ENCODE measurements at places on chromosomes 16 and 17. TPM values are rescaled to one million over a fixed set of nuclear protein-coding genes. Genes with fewer than 3 reads are reported as not detected.

CDK5R1 gene
- 1.00 TPM for total RNA-seq

DNA sequence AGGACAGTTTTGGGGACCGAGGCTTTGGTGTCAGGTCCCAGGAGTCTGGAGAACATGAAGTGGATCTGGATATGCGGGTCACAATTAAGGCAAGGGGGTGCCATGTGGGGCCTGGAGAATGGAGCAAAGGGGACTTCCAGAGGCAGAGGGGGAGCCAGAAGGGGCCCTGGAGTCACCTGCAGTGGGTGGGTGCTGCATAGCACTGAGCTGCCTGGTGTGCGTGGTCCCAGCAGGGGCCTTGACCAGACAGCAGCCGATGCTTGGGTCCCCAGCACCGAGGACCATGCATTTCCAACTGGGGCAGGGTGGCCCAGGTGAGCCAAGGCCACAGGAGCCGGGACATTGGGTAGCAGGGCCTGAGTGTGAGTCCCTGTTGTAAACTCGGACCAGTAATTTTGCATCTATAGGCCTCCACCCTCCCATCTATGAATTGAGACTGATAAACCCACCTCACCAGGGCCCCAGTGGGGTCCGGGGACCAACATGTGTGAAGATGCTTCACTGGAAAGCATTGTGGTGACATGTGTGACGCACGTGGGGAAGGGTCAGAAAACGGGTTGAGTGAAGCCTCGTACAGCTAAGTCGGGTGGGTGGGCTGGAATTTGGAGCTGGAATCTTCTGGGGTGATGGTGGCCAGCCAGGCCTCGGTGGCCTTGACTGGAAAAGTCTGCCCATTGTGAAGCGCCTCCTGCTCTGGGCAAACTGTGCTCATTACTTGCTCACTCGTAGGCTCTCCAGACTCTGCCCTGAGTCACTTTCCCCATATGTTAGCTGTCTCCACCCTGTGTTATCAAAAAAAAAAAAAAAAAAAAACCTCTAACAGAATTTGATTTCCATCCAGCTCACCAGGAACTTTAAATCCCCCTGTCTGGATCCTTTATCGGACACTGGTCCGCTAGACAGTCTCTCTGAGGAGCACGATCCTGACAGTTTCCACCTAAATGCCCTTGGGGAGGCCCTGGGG lies 90.5 kb upstream of the ZNF469 start:
- no peaks in the 10 kb centered on the region for H3K27me3 ChIP-seq
- no peak overlapping the region for H3K4me3 ChIP-seq
- H3K27ac ChIP-seq, result no peak overlapping the region
- DNase-seq, result no peak
- H3K4me1 ChIP-seq, result peaks cover 4% of the 10 kb centered on the region

GRCh38 chr17:51764387-51764971 lies 394.0 kb downstream of the CA10 start:
- peaks cover 2% of the 10 kb centered on the region for H3K27me3 ChIP-seq
- no peak overlapping the region for H3K27ac ChIP-seq
- no peaks in the 10 kb centered on the region for H3K4me1 ChIP-seq
- no peaks in the 10 kb centered on the region for H3K36me3 ChIP-seq

GRCh38 chr16:74026373-74027281 lies 270.0 kb upstream of the PSMD7 start:
- no peaks in the 10 kb centered on the region for H3K27me3 ChIP-seq
- no peak overlapping the region for H3K4me3 ChIP-seq
- no peaks in the 10 kb centered on the region for H3K36me3 ChIP-seq
- H3K27ac ChIP-seq, result no peak overlapping the region
- H3K4me1 ChIP-seq, result no peaks in the 10 kb centered on the region

DNA sequence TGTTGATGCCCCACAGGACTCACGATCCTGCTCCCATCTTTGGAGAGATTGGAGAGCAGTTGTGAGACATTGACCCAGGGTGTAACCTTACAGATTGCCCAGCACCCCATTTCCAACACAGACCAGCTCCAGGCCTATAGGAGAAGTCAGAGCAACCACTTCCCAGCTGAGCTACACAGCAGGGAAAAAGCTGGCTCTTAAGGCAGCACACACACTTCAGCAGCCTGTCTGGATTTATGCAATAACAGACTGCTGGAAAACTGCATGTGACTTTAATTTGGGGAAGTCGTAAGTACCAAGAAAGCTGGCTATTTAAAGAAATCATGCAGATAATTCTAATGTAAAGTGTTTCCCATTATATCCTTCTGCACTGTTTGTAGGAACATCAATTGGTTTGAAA lies 30.8 kb downstream of the NOG start:
- no peak for DNase-seq
- H3K36me3 ChIP-seq, result no peaks in the 10 kb centered on the region
- no peak overlapping the region for H3K27ac ChIP-seq
- H3K27me3 ChIP-seq, result peaks cover 33% of the 10 kb centered on the region
